T-helper 2 cell (primary cell): ENCODE measurements at places on chromosomes 3 and 15.

DNA sequence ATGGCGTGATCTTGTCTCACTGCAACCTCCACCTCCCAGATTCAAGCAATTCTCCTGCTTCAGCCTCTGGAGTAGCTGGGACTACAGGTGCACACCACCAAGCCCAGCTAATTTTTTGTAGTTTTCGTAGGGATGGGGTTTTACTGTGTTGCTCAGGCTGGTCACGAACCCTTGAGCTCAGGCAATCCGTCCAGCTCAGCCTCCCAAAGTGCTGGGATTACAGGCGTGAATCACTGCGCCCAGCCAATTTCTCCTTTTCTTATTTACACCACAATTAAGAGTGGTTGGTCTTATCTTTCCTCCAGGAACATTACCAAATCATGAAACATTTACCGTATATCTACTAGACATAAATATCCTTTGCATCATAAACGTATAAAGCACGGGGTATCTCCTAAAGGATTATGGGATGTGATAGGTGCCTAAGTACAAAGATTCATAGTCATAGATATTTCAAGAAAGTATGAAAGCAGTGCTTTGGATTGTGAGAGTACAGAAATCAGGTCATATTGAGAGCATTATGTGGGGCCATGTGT is 194.5 kb downstream of the RBMS3 start:
- DNase-seq = no peak

- peak; percentile 31 for DNase-seq
These were observed 16.8 kb downstream of the ATP10A start for GRCh38 chr15:25846377-25846776.

- DNase-seq = no peak
These were observed 317.1 kb downstream of the EPHA6 start for GRCh38 chr3:97131476-97131875.

DNA sequence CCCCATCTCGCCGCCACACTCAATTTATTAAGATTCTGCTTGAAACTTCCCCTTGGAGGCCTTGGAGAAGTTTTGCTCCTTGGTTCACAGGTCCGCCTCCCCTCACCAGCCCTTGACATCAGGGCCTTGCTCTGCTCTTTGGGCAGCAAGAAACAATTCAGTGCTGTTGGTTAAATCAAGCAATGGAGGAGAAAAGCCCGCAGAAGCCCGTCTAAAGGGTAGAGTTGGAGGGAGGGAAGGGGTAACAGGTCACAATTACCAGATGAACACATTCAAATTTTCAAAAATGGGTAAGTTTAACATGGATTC is 429 bp downstream of the PARP9 start:
- no peak for DNase-seq
